ENCODE measurements at places on chromosomes 1 and 21. TPM values are rescaled to one million over a fixed set of nuclear protein-coding genes. Genes with fewer than 3 reads are reported as not detected.

FNBP1L gene
- 86.0 TPM for total RNA-seq

DNA sequence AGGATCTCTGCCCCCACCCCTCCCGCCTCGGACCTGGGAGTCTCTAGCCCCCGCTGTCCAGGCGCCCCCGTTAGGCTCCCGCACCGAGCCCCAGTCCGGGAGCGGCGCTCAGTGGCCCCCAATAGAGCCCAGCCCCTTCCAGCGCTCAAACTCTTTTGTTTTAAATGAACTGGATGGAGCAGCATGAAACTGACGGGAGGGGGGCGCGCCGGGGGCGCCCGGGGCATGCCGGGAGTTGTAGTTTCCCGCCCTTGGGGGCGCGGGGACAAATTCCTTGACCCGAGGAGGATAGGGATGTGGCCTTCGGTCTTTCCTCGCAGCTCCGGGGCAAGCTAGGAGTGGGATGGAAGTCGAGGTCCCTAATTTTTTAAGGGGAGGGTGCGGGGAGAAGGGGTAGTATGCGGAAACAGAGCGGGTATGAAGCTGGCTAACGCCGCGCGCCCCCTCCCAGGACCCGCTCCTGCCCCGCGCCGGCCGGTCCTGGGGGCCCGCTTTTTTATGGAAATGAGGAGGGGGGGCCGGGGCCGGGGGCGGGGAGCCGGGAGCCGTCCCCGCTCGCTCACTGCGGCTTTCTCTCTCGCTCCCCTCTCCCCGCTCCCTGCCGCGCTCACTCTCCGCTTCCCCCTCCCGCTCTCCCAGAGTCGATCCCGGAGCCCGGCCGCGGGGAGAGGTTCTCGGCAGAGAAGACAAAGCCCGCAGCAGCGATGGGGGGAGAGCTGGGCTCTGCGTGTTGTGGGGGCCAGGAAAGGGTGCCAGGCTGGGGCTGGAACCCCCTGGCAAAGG lies at the start of gene MEX3A:
Gene MEX3A (minus strand): TSS at position 157 of the 783 bp plus-strand sequence. CDS start 467 bp downstream, outside the sequence.
- H3K27ac ChIP-seq: no peak within 1 kb of the TSS
- peaks cover 8% of the 10 kb centered on the region for H3K4me1 ChIP-seq
- DNase-seq: peak; percentile 68

DNA sequence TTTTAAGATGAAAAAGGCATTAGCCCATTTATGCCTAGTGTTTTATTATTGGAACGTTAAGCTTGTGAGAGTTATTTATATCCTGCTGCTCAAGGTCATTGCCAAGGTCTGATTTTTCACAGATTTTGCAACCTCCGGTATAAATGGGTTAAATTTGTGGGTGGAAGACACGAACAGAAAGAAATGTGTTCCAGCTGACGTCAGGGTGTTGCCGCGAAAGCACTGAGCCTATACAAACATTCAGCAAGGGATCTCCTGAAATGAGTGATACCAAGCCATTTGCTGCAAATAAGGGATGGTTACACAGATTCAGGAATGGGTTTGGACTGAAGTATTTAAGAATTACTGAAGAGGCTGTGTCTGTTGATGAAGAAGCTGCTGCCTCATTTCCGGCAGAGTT lies 32.2 kb downstream of the TMED5 start:
- no peak overlapping the region for H3K27ac ChIP-seq
- H3K36me3 ChIP-seq: no peaks in the 10 kb centered on the region
- no peak overlapping the region for H3K4me3 ChIP-seq
- DNase-seq: no peak

- H3K4me1 ChIP-seq: no peaks in the 10 kb centered on the region
- H3K27me3 ChIP-seq: no peaks in the 10 kb centered on the region
- H3K27ac ChIP-seq: no peak overlapping the region
- H3K4me3 ChIP-seq: no peak overlapping the region
- no peaks in the 10 kb centered on the region for H3K36me3 ChIP-seq
- DNase-seq: peak; percentile 44
These were observed 10.4 kb downstream of the C1orf226 start for GRCh38 chr1:162391790-162392563.

GRCh38 chr1:9766759-9767442 lies 56.9 kb downstream of the CLSTN1 start:
- H3K36me3 ChIP-seq: no peaks in the 10 kb centered on the region
- H3K4me3 ChIP-seq: no peak overlapping the region
- H3K4me1 ChIP-seq: no peaks in the 10 kb centered on the region

- H3K27ac ChIP-seq: no peak overlapping the region
- no peaks in the 10 kb centered on the region for H3K36me3 ChIP-seq
- no peak for DNase-seq
- peaks cover 23% of the 10 kb centered on the region for H3K4me1 ChIP-seq
These were observed 2.0 kb downstream of the RNASEL start for GRCh38 chr1:182587093-182587492.

UTS2 gene
- total RNA-seq: not detected
